Adrenal gland (tissue), 19 donors: ENCODE measurements at places on chromosomes 6 and 20.

DNA sequence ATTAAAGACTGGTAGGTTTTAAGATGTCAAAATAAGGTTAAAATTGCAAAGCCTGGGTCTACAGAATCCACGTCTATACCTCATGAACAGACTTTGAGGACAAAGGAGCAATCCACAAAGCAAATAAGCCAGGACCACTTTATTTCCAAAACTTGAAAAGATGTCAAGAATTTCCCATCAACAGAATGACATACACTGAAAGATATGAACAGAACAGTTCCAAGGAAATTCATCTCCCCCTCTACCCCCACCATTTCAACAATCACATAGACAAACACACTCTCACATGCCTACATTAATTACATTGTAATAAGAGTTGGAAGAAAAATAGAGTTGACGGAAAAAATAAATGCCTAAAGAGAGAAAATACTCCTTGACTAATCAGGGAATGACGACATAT is 45.2 kb upstream of the NHSL1 start:
- no peak for DNase-seq

GRCh38 chr6:107328081-107328480 is 131.3 kb downstream of the PDSS2 start:
- DNase-seq, result no peak

GRCh38 chr20:33859751-33860150 is 48.6 kb downstream of the CHMP4B start:
- DNase-seq, result no peak

DNA sequence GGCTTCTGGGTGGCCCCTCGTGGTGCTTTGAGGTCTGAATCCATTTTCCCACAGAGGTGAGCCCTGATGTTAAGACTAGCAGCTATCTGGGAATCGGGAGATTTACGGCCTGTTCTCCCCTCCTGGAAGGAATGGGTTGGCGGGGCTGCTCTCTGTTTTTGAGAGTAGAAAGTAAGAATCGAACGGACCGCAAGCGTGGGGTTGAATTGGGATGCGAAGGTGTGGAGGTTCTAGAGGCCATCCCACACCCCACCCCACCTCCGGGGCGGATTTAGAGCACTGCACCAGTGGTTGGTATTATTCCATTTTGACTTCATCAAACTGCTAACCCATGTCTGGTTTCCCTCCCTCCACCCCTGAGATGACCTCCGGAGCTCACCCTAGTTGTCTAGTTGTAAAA is 11.5 kb downstream of the PYGB start:
- DNase-seq, result peak; percentile 44

DNA sequence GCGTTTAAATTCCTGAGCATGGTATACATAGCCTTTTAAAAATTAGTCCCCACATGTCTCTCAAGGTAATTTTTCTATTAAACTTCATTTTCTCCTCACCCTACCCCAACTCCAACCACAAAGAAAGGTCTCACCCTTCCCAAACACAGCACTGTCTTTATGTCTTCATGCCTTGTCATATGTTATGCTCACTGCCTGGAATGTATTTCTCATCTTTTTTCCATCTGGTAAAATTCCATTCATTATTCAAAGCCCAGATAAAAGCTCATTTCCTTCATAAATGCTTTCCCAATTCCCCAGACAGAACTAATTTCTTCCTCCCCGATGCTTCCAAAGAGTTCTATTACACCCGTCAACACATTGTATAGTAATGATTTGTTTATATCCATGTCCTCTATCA is 302.0 kb downstream of the ALDH8A1 start:
- no peak for DNase-seq
